MCF 10A (cell line): ENCODE measurements at places on chromosomes 11 and 22.

- no peaks in the 10 kb centered on the region for H3K36me3 ChIP-seq
- no peaks in the 10 kb centered on the region for H3K4me1 ChIP-seq
- H3K27ac ChIP-seq, result no peak overlapping the region
- H3K27me3 ChIP-seq, result no peaks in the 10 kb centered on the region
- DNase-seq, result no peak
- H3K4me3 ChIP-seq, result no peak overlapping the region
These were observed 23.4 kb downstream of the SYT9 start for GRCh38 chr11:7275133-7275532.

DNA sequence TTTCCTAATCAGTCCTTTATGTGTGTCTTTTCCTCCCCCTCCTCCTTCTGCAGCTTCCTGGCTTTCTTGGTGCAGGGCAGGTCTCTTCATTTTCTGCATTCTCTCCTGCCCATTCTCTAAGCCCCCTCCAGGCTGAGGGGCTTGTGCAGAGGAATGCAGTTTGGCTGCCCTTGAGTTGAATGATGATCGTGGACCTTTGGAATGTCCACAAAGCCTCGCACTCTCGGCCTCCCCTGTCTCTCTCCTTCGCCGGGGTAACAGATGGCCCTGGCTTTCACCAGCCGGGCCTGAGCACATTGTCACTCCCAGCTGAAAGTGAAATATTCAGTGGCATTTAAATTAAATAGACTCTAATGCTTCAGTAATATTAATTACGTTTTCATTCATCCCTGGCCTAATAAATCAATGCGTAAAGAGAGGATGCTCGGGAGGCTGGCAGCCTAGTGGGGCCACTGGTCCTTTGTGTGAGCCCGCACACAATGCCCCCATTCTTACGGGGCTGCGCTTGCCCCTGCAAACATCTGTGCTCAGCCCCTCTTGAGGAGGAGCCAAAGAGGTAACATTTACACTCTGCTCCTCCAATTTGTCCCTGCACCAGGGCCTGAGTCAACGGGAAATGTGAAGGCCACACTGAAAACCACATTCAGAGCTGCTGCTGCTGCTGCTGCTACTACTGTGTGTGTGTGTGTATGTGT is 64.9 kb upstream of the PAX6 start:
- no peak overlapping the region for H3K27ac ChIP-seq
- no peak overlapping the region for H3K4me3 ChIP-seq
- H3K36me3 ChIP-seq, result no peaks in the 10 kb centered on the region
- no peak for DNase-seq
- H3K4me1 ChIP-seq, result no peaks in the 10 kb centered on the region
- peaks cover 26% of the 10 kb centered on the region for H3K27me3 ChIP-seq

DNA sequence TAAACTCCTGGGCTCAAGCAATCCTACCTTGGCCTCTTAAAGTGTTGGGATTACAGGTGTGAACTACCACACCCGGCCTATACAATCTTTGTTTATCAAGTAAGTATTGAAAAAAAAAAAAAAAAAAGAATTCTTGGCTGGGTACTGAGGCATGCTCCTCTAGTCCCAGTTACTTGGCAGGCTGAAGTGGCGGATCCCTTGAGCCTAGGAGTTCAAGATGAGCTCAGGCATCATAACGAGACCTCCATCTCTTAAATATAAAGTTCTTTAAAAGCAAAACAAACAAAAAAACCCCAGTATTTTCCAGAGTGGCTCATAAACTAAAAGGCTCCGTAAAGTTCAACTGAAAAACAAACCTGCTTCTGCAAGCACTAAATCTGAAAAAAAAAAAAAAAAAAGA is 50.3 kb upstream of the GAB2 start:
- no peak overlapping the region for H3K4me3 ChIP-seq
- no peak overlapping the region for H3K27ac ChIP-seq
- H3K4me1 ChIP-seq, result no peaks in the 10 kb centered on the region
- H3K36me3 ChIP-seq, result peaks cover 23% of the 10 kb centered on the region
- no peak for DNase-seq
- no peaks in the 10 kb centered on the region for H3K27me3 ChIP-seq

DNA sequence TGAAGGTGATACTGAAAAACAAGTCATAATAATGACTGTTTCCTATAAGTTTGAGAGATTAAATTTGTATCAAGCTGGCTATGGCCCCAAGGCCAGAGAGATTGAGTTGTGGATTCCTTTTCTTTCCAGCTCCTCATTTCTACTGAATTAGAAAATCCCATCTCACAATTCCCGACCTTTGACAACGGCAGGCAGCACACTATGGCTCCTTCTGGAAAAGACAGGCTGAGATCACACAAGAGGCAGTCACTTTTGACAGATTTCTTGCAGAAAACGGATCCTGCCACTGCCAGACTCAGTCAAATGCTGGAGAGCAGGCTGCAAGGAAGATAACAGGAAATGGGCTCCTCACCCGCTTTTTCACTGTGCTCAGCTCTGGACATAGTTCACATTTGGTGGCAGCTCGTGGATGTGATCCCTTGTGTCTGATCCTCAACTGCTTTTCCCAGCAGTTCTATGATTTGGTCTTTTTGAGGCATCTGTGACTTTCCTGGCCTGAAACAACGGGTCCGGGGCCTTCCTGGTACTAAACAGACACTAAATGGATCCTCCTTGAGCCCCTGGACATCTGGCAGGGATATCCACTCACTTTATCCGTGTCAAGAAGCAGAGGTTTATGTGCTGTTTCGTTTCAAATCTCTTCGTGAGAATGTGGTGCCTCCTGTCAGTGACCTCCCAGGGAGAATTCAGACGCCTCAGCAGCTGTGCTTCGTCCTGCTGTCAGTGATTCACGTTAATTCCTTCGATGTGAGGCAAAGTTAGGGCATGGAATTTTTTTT is 26.1 kb upstream of the RTL6 start:
- H3K36me3 ChIP-seq, result no peaks in the 10 kb centered on the region
- peaks cover 48% of the 10 kb centered on the region for H3K27me3 ChIP-seq
- H3K27ac ChIP-seq, result no peak overlapping the region
- DNase-seq, result peak; percentile 13
- no peaks in the 10 kb centered on the region for H3K4me1 ChIP-seq
- no peak overlapping the region for H3K4me3 ChIP-seq

DNA sequence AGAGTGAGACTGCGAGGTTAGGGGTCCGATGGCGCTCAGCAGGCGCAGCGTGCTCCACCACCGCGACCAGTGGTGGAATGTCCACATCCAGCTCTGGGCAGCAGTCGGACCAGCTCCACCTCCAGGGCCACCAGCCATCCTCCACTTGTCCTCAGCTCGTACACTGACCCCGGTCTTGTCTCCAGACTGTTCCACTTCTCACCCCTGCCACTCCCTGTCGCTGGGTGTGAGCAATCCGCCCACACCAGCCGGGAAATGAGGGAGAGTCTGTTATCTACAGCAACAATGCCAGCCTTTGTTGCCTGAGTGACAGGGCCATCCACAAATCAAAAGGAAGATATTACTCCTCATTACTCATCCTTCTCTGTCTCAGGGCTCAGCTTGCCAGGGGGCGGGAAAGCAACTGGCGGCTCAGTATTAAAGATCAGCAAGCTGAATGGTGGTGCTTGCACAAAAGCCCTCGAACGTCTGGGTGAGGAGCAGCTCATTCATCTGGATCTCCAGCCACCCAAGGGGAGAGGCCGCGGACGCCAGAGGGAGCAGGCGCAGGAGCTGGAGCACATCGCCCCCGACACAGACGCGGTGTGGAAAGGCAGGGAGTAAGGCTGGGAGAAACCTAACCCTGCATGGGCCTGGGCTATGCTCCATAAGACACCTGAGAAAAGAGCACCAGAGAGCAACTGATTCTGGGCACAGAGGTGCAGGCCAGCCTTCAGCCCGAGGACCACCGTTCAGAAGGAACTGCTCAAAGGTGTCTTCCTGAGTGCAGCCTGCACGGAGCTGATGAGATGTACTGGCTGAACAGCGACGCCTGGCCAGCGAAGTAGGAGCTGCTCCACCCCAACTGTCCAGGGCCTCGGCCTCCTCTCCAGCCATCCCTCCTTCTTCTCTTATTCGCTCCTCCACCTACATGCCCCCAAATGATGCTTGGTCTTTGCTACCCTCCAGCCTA is 21.9 kb downstream of the IGSF9B start:
- peaks cover 44% of the 10 kb centered on the region for H3K36me3 ChIP-seq
- H3K27me3 ChIP-seq, result no peaks in the 10 kb centered on the region
- H3K27ac ChIP-seq, result peak overlapping the region; percentile 50
- peak; percentile 91 for DNase-seq
- H3K4me1 ChIP-seq, result peaks cover 12% of the 10 kb centered on the region

- peaks cover 23% of the 10 kb centered on the region for H3K27me3 ChIP-seq
- no peaks in the 10 kb centered on the region for H3K4me1 ChIP-seq
- no peak overlapping the region for H3K4me3 ChIP-seq
- no peak overlapping the region for H3K27ac ChIP-seq
- no peak for DNase-seq
- H3K36me3 ChIP-seq, result no peaks in the 10 kb centered on the region
These were observed 24.7 kb downstream of the LUZP2 start for GRCh38 chr11:24521601-24522000.
